ENCODE measurements at places on chromosomes 6 and 20. TPM values are rescaled to one million over a fixed set of nuclear protein-coding genes. Genes with fewer than 3 reads are reported as not detected.
A peak's percentile ranks its signal among the peaks of the same experiment; 100 is the strongest.

The PDE7B gene
- total RNA-seq = 4.2 TPM

The THBD gene
- 7.9 TPM for total RNA-seq

The VGLL2 gene
- total RNA-seq = not detected

The LPIN3 gene
- 302 TPM for total RNA-seq

The APCDD1L gene
- not detected for total RNA-seq

The TRIM40 gene
- total RNA-seq = not detected

DNA sequence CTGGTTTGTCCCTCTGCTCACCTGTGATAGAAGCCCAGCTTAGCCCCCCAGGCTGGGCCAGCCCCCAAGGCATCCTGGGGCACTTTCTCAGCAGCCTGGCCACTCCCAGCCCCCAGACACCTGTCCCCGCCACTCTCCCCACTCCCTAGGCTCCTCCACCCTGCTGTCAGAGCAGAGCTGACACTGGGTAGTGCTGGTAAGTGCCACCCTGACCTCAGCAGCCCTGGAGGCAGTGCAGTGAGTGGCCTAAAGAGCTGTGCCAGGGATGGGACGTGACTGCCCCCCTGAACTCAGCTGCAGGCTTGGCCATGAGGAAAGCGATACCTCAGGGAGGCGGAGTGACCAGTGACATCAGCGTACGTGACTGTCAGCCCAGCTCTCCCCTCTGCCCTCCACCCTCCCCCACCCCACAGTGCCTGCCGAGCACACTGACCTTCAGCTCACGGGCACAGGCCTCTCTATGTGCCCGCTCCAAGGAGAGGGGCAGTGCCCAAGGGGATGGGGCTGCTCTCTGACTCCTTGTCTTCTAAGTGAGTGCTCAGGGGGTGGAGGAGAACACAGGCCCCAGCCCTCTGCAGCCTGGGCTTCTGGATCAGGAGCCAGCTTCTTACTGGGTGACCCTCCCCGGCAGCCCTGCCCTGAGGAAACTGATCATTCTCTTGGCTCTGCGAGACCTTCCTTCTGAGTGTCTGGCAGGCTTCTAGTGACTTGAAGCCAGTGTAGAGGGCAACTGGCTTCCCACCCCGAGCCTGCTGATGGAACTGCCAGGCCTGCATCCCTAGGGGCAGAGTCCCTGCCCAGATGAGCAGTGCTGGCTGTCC is 172.7 kb downstream of the MRPL14 start:
- DNase-seq = no peak

GRCh38 chr6:131167773-131168172 is 32.5 kb downstream of the AKAP7 start:
- DNase-seq = no peak

DNA sequence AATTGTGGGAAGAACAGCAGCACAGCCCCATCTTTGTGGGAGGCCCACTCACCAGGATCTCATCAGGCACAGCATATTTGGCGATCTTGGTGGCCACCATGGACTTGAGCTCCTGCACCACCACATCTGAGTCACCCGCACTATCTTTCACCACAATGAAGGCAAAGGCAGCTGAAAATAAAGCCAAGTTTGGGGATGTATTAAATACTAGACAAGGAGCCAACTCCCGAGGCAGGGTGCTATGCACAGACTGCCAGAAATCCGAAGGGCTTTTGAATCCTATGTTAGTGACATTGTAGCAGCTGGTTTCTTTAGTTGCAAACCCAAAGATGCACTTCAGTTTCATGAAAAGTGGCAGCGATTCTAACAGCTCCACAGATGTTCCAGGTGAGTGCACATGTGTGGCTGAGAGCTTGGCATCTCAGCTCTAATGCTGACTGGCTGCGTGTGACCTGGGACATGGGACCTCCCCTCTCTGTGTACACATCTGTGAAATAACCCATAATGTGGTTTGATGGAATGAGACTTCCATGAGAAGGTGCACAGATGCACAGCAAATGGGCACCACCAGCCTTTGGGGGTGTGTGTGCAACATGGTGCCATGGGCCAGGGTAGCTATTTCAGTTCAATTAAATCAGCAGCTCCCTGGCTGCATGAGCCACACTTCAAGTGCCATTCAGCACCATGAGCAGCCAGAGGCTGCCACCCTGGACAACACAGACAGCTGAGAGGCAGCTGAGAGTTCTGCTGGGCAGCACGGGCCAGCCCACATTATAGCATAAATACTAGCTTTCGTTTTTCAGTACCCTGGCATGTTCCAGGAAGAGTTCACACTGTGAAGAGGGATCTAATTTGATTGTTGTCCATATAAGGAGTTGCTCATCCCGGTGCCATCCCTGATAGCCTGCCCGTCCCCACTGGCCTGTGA is 16.9 kb upstream of the APMAP start:
- peak; percentile 40 for DNase-seq

GRCh38 chr6:41530476-41530875 is 15.7 kb upstream of the FOXP4 start:
- no peak for DNase-seq

DNA sequence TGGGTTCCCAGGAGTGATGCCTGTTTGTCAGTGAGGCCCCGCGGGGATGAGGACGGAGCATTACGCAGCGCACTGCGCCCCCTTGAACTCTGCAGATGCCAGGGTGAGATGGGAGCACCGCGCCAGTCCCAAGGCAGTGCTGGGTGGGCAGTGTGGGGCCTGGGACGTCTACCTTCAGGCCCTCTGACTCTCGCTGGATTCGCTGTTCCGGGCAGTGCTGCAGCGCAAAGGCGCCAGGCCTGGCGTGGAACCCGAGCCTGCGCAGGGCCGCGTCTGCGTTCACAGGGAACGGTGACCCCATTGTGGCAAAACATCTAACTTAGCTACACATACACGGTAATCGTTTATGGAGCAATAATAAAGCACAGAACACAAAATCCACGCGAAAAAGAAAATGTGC is 257.3 kb downstream of the QKI start:
- DNase-seq = no peak

DNA sequence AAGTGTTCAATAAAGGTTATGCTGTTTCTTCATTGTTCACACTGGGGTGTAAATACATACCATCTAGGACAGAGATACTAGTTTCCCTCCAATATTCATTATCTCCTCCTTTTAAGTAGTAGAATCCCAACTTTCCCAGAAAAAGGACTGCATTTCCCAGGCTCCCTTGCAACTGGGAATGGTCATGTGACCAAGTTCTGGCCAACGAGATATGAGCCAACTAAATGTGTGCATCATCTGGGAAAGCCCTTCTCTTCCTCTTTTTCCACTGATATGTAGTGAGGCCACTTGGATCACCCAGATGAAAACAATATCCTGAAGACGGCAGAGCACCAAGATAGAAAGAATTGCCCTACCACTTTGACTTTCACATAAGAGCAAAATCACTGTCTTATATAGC is 97.9 kb upstream of the PTPRT start:
- DNase-seq = no peak

GRCh38 chr6:760982-761955 is 68.3 kb upstream of the EXOC2 start:
- DNase-seq = no peak

DNA sequence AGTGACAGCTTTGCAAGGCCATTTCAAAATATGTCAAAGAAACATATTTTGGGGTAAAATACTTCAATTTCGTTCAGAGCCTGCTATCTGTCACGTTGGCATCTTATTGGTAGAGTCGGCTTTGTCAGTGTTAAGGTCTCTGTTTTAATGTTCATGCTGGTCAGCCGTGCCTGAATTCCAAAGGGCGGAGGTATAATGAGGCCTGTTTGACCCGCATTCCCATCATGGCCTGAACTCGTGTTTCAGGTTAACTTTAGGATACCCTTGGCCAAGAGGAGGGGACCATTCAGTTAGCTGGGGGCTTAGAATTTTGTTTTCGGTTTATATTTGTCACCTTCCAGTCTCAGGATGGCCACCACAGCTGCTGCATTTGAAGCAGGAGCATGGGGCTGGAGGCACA is 236.4 kb downstream of the NFATC2 start:
- DNase-seq = no peak

DNA sequence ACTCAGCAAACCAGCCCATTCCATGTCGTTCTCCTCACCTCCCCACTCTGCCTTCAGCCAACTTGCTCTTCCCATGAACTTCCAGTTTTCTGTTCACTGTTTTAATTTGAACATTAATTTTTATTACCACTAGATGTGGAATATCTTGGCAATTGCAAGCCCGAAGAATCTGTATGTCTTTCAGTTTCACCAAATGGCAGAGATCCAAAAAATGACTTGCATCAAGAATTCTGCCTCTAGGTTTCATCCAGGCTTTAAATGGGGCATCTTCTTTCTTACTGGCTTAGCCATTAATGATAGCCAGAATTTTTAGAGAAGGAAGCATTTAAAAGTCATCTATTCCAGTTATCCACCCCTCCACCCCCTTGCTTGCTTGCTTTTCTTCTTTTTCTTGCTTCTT is 39.0 kb downstream of the CAP2 start:
- no peak for DNase-seq

All from Peyer's patch (tissue), 4 donors.